ENCODE measurements at places on chromosomes 5 and 9.

DNA sequence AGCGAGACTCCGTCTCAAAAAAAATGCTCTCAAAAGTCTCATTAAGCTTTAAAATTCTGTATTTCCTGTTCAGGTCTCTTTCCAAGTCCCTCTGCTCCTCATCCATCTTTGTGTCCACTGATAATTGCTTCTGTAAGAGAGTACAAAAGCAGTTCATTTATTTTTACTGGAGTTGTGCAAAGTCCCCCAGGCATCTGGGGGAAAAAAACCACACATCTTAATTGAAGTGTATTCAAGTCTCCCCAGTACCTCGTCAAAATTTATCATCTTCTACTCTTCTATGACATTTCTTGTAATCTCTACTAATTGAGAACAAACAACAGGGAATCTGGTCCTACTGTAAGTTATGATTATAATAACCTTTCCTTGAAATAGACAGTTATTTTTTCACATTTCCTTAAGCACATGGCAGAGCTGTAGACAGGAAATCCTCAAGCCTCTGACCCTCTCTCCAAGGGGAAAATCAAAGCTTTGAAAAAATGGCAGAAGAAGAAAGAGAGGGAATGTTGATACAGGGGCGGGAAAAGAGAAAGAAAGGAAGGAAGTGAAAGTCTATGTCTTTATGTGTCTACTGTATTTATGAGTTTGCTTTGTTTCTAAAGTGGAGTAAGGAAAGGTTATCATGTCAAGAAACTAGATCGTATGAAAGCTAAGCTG, 51.5 kb downstream of the RAI14 start:
- no peak for DNase-seq

DNA sequence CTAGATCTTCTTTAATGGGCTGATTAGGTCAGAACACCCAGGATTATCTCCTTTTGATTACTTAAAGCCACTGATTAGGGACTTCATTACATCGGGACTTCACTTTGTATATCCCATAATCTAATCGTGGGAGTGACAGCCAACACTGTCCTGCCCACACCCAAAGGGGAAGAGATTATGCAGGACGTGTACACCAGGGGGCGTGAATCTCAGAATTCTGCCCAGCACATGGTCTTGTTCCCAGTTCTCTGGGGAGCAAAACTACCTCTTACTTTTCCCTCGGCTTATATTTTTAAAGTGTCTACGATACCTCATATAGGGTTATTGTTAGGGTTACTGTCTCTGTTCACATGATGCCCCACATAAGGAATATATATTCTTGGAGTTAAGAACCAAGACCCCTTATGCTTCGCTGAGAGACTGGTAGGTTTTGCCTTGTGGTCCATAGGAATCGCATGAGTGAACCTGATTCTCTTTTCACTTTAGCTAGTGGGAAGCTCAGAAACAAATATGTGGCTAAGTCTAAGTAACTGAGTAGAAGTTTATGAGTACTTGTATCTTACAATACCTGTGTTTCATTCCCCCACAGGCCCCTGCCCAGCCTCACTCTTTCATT, 192.7 kb downstream of the GNA14 start:
- no peak for DNase-seq

DNA sequence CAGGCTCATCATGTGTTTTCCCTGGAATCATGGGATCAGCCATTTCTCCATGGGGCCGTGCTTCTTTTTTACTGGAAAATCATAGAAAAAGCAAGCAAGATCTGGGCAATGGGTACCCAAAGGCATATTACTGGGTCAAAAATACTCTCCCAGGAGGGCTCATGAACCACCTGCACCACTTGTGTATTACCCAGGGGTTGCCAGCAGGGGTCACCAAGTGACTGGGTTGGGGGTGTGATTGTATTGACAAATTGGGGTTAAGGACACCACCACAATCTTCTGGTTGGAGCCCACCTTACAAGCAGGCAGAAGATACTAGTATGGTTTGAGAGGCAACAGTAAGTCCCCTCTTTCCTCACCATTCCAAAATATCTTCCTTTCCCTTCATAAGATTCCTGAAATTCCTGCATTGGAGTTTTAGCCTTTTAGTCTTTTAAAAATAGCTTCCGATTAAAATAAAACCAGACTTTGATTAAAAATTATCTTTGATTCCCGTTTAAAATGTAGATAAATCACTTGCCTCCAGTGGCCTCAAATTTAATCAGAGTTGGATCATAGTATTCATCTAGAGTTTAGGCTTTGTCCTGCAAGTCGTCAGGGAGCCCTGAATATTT, 603.3 kb downstream of the KIF4B start:
- DNase-seq = no peak

GRCh38 chr9:93036887-93037475, 21.5 kb upstream of the SUSD3 start:
- no peak for DNase-seq

DNA sequence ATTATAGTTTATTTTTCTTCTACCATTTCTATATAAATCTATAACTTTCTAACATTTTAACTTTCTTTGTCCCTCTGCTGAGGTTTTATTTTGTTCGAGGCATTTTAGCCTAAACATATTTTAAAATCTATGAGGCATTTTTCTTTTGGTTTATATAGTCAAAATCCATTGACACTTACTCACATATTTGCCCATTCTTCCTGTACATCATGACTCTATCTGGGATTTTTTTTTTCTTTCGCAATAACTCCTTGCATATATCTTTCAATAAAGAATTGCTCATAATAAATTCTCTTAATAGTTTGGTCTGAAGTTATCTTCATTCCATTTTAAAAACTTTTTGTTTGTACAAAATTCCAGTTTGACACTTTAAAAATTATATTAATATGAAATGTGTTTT, 632.3 kb downstream of the TLE4 start:
- DNase-seq = no peak

DNA sequence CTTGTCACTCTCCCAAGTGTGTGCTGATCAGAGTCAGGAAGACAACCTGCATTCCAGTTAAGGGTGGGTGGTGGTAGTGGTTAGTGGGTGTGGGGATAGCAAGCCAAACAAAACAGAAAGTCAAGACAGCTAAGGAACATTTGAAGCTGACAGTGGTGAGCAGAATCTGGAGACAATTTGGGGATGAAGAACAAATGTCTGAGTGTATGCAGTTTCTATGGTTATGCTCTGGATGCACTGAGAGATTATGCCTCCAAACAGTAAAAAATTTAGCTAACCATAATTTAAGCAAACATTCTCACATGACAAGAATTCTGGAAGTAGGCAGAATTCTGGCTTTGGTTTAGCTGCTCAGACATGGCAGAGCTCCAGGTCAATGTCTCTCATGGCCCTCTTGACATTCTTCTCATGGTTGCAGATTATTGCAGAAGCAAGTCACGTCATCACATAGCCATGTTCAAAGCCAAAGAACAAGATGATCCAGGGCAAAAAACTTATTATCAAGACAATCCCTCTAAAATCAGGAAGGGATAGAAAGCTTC, 148.7 kb downstream of the LURAP1L start:
- peak; percentile 66 for DNase-seq

DNA sequence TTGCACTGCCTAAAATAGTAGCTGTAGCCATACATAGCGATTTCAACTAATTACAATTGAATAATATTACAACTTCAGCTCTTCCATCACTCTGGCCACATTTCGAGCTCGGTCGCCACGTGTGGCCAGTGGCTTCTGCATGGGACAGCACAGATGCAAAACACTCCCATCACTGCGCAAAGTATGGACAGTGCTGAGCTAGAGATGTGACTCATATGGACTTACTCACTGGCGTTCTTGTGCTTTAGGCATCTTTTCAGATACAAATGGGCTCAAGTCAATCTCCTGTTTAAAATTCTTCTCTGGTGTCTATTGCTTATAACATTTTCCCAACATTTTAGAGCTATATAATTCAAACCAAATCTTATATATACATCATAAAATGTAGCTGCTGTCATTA, 222.7 kb downstream of the ELAVL2 start:
- DNase-seq = no peak

- DNase-seq = no peak
These were observed 5.4 kb upstream of the RABL6 start for GRCh38 chr9:136802321-136802720.

DNA sequence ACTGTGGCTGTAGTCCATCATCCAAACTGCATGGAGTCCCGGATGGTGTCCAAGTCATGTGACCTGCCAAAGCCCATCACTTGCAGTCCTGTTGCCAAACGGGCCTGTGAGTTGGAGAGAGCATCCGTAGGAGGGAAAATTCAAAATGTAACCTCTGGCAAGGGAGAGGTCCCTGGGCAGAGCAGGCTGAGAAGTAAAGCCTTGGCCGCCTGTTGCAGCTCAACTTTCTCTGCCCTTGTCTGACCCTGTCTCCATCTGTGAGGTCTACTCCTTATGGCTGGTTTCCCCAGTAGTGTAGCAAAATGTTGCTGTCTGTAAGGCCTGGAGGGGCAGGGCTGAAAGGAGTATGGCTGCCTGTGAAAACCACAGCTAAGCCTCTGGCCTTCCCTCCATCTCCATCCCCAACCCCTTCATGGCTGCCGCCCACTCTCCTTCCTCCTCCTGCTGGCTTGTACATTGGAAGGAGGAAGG, 163.5 kb downstream of the SEMA6A start:
- DNase-seq = no peak

DNA sequence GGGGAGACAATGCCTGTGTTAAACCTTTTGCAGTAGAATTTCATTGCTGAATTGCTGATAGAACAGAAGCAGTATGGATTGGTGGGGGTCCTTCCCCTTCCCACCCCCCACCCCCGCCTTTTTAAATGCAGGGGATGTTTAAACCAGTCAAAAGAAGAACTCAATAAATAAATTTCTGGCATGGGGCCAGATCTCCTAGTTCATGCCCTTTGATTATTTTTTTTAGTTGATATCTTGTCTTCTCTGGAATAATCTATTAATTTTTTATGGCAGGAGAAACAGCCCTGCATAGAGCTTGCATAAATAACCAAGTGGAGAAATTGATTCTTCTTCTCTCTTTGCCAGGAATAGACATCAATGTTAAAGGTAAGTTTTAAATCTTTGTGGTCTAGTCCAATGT, 72.8 kb downstream of the SLF1 start:
- DNase-seq = no peak

GRCh38 chr9:118644066-118644465, 725.2 kb downstream of the BRINP1 start:
- no peak for DNase-seq

DNA sequence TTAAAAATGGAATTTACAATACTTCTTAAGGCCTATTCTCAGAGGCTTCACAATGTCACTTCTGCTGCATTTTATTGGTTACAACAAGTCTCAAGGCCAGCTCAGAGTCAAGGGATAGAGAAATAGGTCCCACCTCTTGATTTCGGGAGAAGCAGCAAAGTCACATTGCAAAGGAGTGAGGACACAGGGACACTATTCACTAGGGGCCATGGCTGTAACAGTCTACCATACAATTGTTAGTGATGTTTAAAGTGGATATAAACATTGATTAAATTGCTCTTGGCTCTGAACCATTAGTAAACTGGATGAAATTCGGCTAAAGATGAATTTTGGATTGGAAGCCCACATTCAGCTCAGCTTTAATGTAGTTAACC, 21.7 kb upstream of the CMBL start:
- DNase-seq = no peak

GRCh38 chr9:96500696-96501632, 51.0 kb downstream of the HABP4 start:
- DNase-seq = no peak

- no peak for DNase-seq
These were observed 28.0 kb downstream of the TLE1 start for GRCh38 chr9:81661339-81661738.

DNA sequence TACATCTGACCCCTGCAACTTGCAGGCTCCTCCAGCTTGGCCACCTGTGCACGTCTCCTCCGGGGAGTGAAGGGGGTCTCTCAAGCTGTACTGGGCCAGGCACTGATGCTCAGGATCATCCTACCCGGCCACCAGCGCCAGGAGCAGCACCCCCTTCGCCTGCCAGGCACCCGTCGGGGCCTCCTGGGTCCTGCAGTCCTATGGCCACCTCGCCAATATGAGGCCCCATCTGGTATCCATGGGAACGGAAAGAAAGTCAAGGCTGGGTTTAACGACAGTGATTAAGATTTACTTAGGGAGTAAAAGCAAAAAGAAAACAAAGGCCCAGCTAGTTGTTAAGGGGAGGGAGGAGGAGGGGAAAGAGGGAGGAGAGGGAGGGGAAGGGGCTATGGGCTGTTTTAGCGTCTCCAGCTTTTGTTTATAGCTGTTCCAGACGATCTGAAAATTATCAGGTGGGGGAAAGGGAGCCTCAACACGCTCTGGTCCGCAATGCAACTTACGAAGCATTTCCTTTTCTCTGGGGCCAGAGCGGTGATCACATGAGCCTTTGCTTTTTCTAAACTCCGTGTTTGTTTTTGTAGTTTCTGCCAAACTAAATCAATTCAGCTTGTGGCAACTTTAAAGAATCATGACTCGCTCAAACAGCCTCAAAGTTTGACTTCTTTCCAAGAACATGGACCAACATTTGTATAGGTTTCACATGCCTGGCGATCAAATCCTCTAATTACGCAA, 132.4 kb downstream of the ROR2 start:
- DNase-seq = no peak

- DNase-seq = no peak
These were observed 106.8 kb upstream of the MPDZ start for GRCh38 chr9:13386316-13386715.

DNA sequence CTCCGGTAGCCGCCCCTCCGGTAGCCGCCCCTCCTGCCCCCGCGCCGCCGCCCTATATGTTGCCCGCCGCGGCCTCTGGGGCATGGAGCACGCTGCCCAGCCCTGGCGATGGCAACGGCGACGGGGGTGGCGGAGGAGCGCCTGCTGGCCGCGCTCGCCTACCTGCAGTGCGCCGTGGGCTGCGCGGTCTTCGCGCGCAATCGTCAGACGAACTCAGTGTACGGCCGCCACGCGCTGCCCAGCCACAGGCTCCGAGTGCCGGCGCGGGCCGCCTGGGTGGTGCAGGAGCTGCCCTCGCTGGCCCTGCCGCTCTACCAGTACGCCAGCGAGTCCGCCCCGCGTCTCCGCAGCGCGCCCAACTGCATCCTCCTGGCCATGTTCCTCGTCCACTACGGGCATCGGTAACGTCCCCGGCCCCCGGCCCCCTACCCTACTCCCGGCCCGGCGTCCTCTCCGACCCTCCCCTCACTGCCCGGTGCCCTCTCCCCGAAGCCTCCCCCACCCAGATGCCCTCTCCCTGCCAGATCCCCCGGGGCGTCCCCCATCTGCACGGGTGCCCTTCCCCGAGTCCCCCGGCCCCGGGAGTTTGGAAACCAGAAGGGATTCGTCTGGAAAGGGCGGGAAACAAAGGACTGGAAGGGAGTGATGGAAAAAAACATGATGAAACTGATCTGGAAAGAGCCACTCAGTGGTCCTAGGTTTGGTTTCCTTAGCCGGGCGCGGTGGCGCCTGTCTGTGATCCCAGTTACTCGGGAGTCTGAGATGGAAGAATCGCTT, 417 bp downstream of the SRD5A1 start:
- DNase-seq = peak; percentile 61

All from right atrium auricular region (tissue), 2 donors.